ENCODE measurements at places on chromosomes 5 and 9. TPM values are rescaled to one million over a fixed set of nuclear protein-coding genes. Genes with fewer than 3 reads are reported as not detected.

ACOT12 gene
- total RNA-seq, result not detected

GRXCR2 gene
- not detected for total RNA-seq

STPG3 gene
- total RNA-seq, result not detected

PAM gene
- 46.2 TPM for total RNA-seq

RASGRF2 gene
- 3.3 TPM for total RNA-seq

TSLP gene
- total RNA-seq, result 0.15 TPM

NRARP gene
- 0.71 TPM for total RNA-seq

TRPM3 gene
- total RNA-seq, result not detected

IRX2 gene
- total RNA-seq, result not detected

KLF9 gene
- 19.6 TPM for total RNA-seq

LHX3 gene
- 0.08 TPM for total RNA-seq

ARID3C gene
- 0.15 TPM for total RNA-seq

APBB3 gene
- 27.5 TPM for total RNA-seq

PLAC8L1 gene
- 0.50 TPM for total RNA-seq

LECT2 gene
- total RNA-seq, result not detected

ELL2 gene
- 54.4 TPM for total RNA-seq

NKD2 gene
- 3.7 TPM for total RNA-seq

SPATA31E1 gene
- not detected for total RNA-seq

PALM2AKAP2 gene
- not detected for total RNA-seq
